ENCODE measurements at places on chromosomes 11 and 22.

DNA sequence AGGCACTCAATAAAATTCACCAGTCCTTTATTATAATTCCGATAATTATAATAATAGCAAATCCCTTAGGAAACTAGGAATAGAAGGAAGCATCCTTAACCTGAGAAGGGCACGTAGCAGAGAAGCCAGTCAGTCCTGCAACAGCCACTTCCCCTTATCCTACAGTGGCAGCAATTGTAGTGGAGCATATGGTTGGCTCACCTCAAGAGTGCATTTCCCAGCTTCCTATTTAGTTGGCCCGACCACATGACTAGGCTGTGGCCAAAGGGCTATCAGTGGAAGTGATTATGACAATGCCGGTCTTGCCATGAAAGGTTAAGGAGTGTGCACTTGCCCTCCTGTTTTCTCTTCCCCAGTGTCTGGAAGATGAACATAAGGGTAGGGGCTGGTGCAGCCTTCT lies 27.0 kb downstream of the TESMIN start:
- no peak for DNase-seq

- DNase-seq: peak; percentile 13
Measured at GRCh38 chr22:28223826-28224225, 304.8 kb upstream of the PITPNB start.

DNA sequence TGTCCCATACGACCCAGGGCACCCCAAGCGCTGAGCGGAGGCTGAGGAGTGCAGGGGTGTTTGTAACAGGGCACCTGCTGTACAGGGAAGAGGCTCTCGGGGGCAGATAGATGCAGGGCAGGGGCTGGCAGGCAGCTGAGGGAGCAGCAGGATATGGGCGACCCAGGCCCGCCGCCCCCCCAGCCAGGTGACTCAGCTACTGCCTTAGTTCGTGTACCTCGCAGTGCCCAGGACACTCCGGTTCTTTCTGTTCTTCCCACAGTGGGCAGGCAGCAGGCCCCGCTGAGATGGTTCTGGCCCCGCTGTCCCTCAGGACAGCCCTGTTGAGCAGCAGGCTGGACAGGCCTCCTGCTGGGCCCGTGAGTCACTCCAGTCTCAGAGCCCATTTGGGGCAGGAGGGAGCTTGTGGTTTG lies 16.2 kb downstream of the PHLDA2 start:
- DNase-seq: peak; percentile 40

- DNase-seq: peak; percentile 31
Measured at GRCh38 chr11:33160136-33160535, 1.1 kb downstream of the CSTF3 start.

GRCh38 chr11:71304045-71304444 lies 51.7 kb upstream of the SHANK2 start:
- DNase-seq: no peak

DNA sequence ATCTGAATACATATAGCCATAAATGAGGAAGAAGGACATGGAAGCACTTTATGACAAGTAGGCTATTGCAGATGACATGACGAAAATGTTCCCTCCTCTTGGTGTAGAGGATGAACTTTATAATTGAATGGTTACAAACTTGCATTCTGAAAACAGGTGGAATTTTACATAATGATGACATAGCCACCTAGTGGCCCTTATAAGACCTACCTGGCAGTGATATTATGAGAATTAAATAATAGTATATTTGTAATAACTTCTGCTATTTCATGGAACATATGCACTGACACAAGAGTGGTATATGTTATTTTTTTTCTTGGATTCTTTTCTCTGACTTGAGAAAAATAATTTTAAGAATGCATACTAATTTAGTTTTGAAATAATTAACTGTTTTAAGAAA lies 22.9 kb downstream of the TRIM22 start:
- DNase-seq: no peak

DNA sequence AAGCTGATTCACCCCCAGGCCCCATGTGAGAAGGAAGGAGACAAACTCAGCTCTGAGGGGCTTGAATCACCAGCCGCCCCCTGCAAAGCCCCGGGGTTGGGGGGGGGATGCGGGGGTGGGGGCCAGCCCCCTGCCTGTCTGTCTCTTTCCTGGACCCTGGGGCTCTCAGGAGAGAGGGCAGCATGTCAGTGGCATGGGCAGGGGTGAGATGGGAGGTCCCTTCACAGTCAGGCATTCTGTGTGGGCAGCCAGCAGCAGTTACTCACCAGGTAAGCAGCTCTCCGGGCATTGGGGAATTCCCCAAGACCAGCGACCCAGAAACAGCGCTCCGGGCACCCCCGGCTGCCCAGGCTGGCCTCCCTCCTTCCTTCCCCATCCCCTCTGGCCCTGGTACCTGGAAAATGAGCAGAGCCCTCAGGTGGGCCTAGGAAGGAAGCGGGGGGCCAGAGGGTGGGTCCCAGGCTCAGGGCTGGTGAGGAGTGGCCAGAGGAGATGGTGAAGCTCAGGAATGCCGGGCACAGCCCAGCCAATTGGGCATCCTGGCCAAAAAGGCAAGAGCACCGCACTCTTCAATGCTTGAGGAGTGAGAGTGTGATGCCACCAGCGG lies 4.2 kb upstream of the LIF start:
- DNase-seq: peak; percentile 43

DNA sequence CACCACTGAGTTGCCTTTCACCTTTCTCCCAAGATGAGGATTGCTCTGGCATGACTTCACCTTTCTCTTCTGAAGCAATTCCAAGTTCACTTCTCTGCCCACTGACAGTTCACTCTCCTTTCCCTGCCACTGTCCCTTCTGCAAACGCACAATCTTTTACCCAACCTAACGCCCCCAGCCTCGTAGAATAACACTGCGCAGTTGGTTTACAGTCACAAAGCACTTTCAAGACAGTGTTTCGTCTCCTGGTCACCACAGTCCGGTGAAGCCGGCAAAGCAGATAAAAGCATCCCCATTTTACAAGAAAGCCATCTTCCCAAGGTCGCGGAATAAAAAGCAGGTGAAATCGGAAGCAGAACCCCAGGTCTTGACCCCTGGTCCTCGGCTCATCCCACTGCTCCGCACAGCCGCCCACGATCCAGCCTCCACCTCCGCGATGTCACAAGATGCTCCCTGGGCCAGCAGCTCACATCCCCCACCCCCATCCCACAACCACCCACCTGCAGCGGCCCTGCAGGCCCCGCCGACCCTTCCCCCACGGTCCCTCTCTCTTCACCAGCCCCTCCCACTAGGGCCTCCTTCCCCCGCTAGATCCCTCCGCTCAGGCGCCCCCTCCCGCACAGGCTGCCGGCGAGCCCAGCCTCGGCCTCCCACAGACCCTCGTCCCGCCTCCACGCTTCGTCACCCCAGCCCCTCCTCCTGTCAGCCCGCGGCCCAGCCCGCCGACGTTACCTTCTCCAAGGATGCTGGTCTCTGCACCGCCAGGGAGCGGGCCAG lies 585 bp downstream of the PI4KA start:
- DNase-seq: peak; percentile 87

- DNase-seq: no peak
Measured at GRCh38 chr11:44470854-44471253, 94.6 kb upstream of the CD82 start.

GRCh38 chr11:76770642-76771445 lies 12.3 kb upstream of the TSKU start:
- DNase-seq: peak; percentile 98

DNA sequence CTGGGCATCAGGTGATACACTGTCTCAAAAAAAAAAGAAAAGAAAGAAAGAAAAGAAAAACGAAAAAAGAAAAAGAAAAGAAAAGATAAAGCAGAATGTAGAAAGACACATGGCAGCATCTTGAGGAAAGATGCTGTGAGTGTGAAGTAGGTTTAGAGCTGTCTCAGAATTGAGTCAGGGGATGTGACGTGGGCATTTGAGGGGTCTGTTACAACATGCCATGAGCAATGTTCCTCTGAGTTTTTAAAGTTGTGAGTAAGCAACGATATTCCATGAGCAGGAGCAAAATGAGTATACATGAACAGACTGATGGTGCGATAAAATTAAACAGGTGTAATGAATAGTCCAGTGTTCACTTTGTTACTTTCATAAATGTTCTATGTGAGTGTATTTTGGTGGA lies 11.3 kb upstream of the QSER1 start:
- DNase-seq: no peak

- DNase-seq: peak; percentile 98
Measured at GRCh38 chr11:125263268-125263790, 98.8 kb downstream of the PKNOX2 start.

DNA sequence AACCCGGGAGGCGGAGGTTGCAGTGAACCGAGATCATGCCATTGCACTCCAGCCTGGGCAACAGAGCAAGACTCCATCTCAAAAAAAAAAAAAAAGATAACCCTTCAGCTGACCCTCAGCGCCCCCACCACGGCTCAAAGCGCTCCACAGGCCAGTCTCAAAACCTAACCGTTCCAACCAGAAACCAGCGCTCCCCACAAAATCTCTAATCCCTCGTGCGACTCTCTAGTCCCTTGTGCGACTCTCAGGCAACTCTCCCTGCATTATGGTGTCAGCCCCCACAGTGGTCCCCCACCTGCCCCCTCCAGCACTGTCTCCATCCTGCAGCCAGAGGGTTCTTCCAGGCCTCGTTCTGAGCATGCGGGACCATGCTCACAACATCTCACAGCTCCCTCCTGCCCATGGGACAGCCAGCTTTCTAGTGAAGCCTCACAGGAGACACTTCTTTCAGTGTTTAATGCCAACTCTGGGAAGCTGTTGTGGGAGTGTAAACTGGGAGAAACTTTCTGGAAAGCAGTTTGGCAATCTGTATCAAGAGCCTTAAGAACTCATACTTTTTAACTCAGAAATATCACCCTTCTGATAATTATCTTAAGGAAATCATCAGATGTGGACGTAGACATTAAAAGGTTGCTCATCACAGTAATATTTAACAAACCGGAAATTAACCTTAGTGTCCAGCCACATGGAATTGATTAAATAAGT lies 4.2 kb upstream of the RASGRP2 start:
- peak; percentile 88 for DNase-seq

- no peak for DNase-seq
Measured at GRCh38 chr11:115446214-115446613, 58.0 kb downstream of the CADM1 start.

- no peak for DNase-seq
Measured at GRCh38 chr22:27239520-27239919, 562.0 kb downstream of the MN1 start.

DNA sequence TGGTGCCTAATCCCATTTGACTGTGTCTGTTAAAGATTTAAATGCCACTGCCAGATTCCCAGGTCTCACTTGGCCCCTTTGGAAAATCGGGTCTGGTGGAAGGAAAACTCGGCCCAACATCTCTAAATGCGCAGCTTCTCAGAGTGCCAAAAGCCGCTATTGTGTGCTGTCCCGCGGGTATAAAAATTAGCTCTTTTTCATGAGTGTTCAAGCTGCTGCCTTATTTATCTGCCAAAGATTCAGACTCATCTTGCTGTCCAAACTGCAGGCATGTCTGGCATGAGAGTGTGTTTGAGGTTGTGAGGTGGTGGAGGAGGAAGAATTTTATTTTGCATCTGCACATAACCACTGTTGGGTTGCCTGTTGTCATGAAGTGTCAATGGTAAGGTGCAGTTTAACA lies 91.4 kb downstream of the NELL1 start:
- DNase-seq: no peak

DNA sequence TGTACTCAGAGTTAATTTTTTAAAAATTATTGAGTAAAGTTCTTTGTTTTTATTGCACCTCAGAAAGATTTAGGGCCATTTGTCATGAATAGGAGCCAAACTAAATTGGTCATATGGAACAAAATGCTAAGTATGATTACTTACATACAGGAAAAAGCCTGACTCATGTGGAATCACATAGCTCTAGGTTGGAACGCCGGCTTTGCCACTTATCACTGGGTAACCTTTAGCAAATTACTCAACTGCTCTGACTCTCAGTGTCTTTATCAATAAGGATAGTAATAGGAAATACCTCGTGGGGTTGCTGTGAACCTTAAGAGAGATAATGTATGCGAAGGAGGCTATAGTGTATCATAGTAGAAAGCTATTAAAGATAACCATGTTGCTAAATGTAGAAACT lies 638.5 kb downstream of the NELL1 start:
- DNase-seq: no peak

DNA sequence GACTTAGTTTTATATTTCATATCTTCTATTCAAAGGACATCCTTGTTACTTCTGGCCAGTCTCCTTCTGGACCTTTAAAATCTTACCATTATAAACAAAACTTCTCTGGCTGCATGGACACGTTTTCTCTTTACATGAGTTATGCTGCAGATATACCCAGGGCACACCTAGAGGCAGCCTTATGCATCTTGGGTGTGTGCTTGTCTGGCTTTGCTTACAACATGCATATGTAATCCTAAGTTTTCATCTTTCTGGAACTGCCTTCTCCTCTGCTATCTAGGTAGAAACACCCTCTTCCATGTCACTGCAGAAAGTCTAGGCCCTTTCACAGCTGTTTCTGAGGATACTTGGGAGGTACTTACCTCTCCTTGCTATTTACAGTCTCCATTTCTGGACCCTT lies 185.8 kb upstream of the RAG2 start:
- no peak for DNase-seq

- DNase-seq: no peak
Measured at GRCh38 chr11:61785837-61786402, 6.5 kb downstream of the TMEM258 start.

GRCh38 chr11:75655605-75656004 lies 13.2 kb downstream of the MAP6 start:
- DNase-seq: peak; percentile 61

- DNase-seq: no peak
Measured at GRCh38 chr11:61637277-61637676, 42.9 kb upstream of the DAGLA start.

- DNase-seq: peak; percentile 59
Measured at GRCh38 chr11:108117746-108118371, 3.5 kb upstream of the ACAT1 start.

GRCh38 chr11:68905421-68906360 lies 2.0 kb downstream of the IGHMBP2 start:
- DNase-seq: no peak

DNA sequence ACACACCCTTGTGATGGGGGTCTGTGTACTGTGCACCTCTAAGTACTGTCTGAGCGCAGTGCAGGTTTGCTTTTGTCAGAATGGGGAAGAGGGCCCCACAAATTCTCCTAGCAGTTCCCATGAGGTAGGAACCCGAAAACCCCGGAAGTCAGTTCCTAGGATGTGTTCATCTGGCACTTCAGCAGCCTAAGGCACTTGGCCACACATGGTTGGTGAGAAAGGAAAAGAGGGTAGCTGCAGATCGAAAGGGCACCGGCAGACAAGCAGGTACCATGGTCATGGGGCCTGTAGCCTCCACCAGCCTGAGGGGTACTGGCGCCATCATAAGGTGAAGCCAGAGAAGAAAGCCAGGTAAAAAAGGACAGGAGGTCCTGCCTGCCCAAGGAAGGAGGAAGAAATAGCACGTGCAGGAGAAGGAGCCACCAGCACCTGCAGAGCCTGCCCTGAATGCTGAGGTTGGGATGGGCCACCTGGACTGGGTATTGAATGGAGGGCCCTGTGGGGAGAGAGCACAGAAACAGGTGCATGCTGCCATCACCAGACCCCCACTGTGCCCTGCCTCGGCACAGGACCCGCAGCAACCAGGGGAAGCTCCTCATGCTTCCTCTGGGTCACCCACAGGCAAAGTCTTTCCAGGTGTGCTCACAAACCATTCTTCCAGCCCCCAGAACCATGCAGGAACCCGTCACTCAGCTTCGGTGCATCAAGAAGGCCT lies 8.1 kb upstream of the CASTOR1 start:
- no peak for DNase-seq

GRCh38 chr11:27193434-27194225 lies 153.0 kb downstream of the BBOX1 start:
- no peak for DNase-seq
